ENCODE measurements at places on chromosomes 2 and 18.

GRCh38 chr2:10552871-10553245, 104.7 kb upstream of the ODC1 start:
- no peak for DNase-seq

DNA sequence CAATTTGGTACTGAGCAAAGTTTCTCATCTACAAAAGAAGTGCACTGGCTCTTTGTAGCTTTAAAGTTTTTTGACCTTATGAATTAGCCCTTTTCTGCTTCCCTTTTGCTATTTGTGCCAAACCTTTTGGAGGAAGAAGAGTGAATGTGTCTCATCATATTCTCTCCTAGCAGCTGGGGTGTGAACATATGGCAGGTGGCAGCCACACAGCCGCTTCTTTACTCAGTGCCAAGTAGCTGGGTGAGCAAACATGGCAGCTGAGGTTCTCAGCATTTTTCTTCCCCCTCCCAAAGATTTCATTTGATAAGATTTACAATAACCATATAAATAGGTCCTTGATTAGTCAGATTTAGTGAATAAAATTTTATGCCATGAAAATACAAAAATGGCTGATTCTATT, 46.7 kb upstream of the STK17B start:
- DNase-seq, result no peak

DNA sequence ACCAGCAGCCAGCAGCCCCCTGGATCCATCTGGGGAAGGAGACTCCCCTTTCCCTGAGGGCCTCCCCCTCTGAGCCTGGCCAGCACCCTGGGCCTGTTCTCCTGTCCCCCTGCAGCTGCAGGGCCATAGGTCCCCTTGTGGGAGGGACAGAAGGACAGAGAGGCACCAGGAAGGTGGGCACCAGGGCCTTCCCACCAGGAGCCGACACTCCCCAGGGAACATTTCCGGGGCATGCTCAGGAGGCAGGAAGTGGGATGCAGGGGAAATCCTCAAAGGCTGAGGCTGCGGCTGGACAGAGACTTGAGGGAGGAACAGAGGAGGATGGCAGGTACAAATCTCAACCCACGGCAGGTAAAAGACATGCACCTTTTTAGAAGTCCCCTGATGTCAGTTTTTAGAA, 14.4 kb upstream of the DNMT3A start:
- no peak for DNase-seq

- DNase-seq, result no peak
Observed at GRCh38 chr18:45046961-45047360, 366.3 kb downstream of the SETBP1 start.

DNA sequence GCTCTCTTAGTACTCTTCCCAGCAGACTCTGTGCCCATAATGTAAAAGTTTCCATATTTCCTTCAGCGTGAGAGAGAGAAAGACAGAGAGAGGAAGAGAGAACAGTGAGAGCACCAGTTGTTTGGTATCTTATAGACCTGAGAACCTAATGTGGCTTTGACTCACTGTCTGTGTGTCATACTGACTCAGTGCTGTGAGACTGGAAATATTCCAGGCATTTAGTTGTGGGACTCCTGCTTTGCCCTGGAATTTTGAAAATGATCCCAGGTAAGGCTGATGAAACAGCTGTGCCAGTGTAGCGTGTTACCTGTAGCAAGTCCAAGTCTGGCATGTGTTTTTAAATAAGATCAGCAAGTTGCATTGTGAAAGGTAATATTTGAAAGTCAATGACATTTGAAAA, 87.9 kb upstream of the KCNH7 start:
- DNase-seq, result no peak

GRCh38 chr2:44618251-44619023, 256.7 kb downstream of the CAMKMT start:
- DNase-seq, result no peak

DNA sequence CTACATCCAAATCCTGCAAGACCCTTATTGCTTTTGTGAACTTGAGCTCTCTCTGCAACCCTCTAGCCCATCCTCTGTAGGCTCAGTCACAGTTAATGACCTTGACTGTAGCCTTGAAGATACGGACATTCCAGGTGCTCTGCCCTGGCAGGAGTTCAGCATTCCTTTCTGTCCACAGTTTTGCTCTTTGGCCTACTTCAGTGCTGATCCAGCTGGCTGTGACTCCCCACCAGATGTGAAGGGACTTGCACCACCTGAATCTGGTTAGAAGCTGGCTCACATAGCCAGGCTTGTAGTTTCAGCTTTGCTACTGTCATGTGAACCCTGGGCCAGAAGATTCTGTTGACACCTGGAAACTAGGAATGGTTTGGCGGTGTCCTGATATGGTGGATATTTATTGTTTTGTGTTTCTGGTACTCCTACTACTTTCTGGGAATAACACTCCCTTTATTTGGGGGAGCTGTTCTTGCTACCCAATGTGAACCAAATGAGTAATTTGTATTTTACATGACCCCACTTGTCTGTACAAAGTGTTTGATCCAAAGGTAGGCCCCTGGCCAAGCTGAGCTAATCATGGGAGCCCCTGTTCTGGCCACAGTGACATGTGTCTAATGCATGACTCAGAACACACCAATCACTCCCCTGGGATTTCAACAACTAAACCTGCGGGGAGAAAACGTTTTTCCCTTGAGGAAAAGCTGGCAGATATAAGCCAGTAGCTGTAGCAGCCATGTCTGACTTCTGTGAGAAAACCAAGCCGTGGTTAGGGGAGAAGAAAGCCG, 73.4 kb downstream of the CDCA7 start:
- peak; percentile 30 for DNase-seq

GRCh38 chr18:4358618-4359017, 96.5 kb downstream of the DLGAP1 start:
- DNase-seq, result no peak

- peak; percentile 71 for DNase-seq
Observed at GRCh38 chr2:113854970-113855740, 34.7 kb upstream of the ACTR3 start.

- DNase-seq, result peak; percentile 84
Observed at GRCh38 chr2:211611061-211611518, 927.5 kb downstream of the ERBB4 start.

- no peak for DNase-seq
Observed at GRCh38 chr2:118667348-118667747, 180.1 kb downstream of the EN1 start.

- DNase-seq, result no peak
Observed at GRCh38 chr2:179467111-179467510, 202.5 kb upstream of the SESTD1 start.

GRCh38 chr2:31227110-31227509, 6.8 kb upstream of the EHD3 start:
- no peak for DNase-seq

- no peak for DNase-seq
Observed at GRCh38 chr2:45167920-45168629, 158.8 kb upstream of the SIX2 start.

DNA sequence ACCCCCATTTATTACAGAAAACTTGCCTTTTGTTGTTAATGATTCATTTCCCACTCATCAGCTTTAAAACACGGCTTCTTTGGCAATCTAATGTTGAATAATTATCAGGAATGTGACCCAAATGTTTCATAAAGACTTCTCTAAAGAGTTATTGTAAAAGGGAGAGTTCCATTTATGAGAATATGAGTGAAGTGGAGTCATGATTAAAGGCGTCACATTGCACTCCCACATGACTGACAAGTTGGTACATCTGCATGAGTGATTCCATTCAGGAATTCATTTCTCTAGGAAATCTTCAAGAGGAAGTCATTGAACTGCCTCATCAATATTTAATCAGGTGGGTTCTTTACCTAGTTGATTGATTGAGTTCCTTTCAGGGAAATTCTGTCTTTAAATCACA, 184.8 kb downstream of the LNPK start:
- DNase-seq, result no peak

GRCh38 chr2:61471905-61472805, 1.3 kb upstream of the USP34 start:
- peak; percentile 50 for DNase-seq

DNA sequence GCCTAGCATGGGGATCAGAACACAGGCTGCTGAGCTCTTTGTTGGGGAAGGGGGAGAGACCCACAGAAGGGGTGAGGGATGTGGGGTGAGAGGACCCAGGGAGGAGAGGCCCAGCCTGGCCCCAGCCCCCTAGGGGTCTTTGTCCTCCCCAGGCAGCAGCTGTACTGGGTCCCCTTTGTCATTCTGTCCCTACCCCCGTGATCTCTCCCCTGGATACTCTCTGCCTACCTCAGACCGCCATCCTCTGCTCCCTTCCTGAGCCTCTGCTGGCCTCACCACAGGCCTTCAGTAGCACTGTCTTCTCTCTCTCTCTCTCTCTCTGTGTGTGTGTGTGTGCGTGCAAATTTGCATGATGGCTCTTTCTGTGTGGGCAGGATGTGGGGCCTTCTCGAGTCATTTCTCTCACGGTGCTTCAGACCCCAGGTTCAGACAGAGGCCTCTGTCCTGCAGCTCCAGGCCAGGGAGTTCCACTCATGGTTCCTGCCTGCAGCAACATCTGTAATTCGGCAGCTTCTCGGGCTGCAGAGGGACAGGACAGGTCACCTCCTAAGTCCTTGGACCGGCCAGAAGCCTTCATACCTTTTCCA, 1.4 kb downstream of the PSD4 start:
- peak; percentile 74 for DNase-seq

GRCh38 chr18:24095976-24096375, 42.9 kb upstream of the CABYR start:
- no peak for DNase-seq

DNA sequence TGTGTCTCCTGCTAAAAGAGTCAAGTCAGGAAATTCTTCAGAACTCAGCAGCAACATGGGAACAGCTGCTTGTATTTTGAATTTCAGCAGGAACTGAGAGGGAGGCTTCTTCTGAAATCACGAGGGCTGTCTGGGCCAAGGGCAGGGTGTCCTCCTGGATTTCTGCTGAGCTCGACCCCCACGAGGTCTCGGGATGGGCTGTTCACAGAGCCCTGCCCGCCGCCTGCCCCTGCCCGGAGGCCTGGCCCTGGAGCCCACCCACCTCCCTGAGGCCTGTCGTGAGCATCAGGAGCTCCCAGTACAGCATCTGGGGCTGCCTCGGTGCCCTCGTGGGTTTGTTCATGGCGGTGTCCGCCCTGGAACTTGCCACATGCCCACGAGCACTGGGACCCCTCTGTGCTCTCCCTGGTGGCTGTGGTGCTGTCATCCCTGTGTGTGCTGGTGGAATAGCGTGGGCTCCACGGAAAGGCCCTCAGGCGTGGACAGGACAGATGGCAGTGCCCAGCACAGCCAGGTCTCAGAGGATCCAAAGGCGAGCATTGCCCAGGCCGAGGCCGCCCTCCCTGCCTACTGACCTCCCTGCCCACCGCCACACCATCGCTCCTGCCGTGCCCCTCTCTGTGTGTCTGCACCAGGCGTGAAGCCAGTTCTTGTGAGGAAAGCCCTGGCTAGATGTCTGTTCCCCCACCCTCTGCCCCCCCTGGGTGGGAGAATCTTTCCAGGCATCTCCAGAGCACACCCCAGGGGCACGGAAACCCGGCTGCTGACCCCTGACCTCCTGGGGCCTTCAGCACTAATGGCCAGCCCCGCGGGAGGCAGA, 25.9 kb downstream of the RAMP1 start:
- no peak for DNase-seq

DNA sequence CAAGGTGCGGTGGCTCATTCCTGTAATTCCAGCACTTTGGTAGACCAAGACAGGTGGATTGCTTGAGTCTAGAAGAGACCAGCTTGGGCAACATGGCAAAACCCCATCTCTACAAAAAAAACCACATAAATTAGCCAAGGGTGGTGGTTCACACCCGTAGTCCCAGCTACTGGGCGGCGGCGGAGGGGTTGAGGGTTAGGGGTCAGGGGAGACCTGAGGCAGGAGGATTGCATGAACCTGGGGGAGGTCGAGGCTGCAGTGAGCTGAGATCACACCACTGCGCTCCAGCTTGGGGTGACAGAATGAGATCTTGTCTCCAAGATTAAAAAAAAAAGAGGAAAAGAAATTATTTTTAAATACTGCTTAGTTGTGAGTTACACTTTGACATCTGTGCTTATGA, 1.3 kb upstream of the HTR2B start:
- no peak for DNase-seq

- DNase-seq, result no peak
Observed at GRCh38 chr2:33209976-33210375, 263.2 kb downstream of the LTBP1 start.

- DNase-seq, result no peak
Observed at GRCh38 chr18:58609536-58609993, 19.3 kb downstream of the ALPK2 start.

- DNase-seq, result peak; percentile 36
Observed at GRCh38 chr2:207499114-207499513, 30.6 kb upstream of the CREB1 start.

- no peak for DNase-seq
Observed at GRCh38 chr18:76445275-76445674, 49.8 kb downstream of the ZNF516 start.

DNA sequence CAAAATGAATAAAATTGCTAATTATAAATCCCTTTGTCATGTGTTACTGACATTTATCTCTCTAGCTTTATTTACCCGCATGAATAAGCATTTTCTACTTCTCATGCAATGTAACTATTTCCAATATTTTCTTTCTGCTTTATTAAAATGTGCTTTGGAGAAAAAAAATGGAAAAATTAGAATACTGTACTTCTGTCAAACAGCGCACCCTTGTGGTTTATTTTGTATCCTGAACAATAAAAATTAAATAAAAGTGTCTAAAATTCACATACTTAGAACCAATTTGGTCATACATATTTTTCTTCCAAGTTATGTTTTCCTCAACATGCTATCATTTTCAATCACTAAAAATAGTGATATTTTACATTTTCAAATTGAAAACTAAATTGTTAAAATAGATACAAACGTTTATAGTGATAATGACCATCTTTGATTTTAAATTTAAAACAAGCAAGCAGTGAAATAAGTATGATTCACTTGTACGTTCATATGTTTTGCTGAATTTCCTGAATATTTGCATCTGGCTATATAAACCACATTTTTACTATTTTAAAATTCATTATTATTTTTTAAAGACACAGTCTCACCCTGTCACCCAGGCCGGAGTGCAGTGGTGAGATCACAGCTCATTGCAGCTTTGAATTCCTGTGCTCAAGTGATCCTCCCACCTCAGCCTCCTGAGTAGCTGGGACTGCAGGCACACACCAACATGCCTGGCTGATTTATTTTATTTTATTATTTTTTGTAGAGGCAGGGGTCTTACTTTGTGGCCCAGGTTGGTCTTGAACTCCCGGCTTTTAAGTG, 95.9 kb upstream of the GRB14 start:
- DNase-seq, result peak; percentile 33

DNA sequence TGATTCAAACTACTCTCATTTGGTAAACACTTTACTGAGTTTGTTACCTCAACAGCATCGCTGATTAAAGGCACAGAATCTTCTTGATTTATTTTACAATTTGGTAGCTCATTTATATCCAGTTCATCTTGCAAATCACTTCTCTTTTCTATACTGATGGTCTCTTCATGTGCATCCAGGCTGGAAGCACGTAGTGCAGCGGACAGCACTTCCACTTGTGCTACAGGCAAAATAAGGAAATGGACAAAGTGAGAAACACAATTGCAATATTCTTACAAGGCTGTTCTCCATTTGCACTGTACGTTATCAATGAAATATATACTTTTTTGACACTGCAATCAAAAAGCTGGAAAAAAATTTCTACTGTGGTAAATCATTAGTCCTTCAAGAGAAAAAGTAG, 51.0 kb downstream of the PPP4R1 start:
- DNase-seq, result no peak

- DNase-seq, result no peak
Observed at GRCh38 chr2:153940511-153940910, 68.8 kb downstream of the GALNT13 start.

- DNase-seq, result peak; percentile 60
Observed at GRCh38 chr2:232325324-232326273, 53.0 kb upstream of the ALPP start.
